Dorsolateral prefrontal cortex (tissue), 122 donors: ENCODE measurements at places on chromosomes 11 and 22. TPM values are rescaled to one million over a fixed set of nuclear protein-coding genes. Genes with fewer than 3 reads are reported as not detected.

Gene IL18
- 2.1 TPM for total RNA-seq

Gene TANGO2
- 62.1 TPM for total RNA-seq

Gene TNNT3
- 3.5 TPM for total RNA-seq

Gene DRD4
- total RNA-seq = 2.0 TPM

Gene ESAM
- 22.3 TPM for total RNA-seq

Gene SOX10
- total RNA-seq = 33.3 TPM

Gene RPS19BP1
- 67.9 TPM for total RNA-seq
